ENCODE measurements at places on chromosomes 3 and 15. TPM values are rescaled to one million over a fixed set of nuclear protein-coding genes. Genes with fewer than 3 reads are reported as not detected.

IL20RB gene
- 0.67 TPM for polyA plus RNA-seq

NDN gene
- polyA plus RNA-seq, result 69.2 TPM

- DNase-seq, result peak; percentile 6
Observed at GRCh38 chr3:71930056-71930991, 145.4 kb upstream of the PROK2 start.

DNA sequence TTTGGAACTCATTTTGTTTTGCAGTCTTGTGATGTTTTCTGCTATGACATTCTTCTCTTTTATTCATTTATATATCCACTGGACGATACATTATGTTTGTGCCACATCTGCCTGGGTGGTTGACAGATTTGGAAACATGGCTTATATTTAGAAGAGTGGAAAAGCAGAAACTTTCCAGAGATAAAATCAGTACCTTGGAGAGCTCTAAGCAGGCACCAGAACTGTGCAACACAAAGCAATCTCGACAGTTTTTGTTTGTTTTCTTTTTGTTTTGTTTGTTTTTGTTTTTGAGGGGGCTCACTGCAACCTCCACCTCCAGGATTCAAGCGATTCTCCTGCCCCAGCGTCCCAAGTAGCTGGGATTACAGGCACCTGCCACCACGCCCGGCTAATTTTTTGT is 45.5 kb downstream of the SYN2 start:
- DNase-seq, result peak; percentile 3

- DNase-seq, result peak; percentile 43
Observed at GRCh38 chr15:32706704-32707103, 11.1 kb upstream of the GREM1 start.

DNA sequence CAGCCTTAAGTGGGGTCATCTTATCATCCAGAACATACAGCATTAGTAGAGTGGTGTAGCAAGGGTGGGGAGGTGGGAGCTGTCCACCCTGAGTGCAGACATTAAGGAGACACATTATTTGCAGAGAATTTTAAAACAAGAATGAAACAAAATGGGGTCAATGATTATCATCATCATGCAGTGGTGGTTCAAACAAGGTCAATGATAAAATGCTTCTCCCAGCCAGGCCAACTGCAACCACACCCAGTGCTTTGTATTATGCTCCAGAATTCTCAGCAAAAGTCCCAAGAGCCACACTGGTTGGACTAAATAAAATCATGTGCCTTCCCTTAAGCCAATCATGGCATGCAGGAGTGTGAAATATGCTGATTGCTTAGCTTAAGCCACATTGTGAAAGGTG is 96.7 kb upstream of the FHIT start:
- DNase-seq, result no peak

GRCh38 chr3:31275583-31275982 is 257.1 kb upstream of the STT3B start:
- no peak for DNase-seq

- DNase-seq, result no peak
Observed at GRCh38 chr3:25266677-25267076, 161.4 kb upstream of the RARB start.

Measured in small intestine (tissue), 16 donors.